Breast epithelium (tissue), 4 donors: ENCODE measurements at places on chromosomes 7 and 10. TPM values are rescaled to one million over a fixed set of nuclear protein-coding genes. Genes with fewer than 3 reads are reported as not detected.

The IGFBP1 gene
- total RNA-seq = 0.98 TPM

GRCh38 chr7:137484326-137484725 lies 140.8 kb upstream of the PTN start:
- no peaks in the 10 kb centered on the region for H3K27me3 ChIP-seq
- no peak overlapping the region for H3K27ac ChIP-seq
- H3K36me3 ChIP-seq = no peaks in the 10 kb centered on the region
- H3K4me1 ChIP-seq = no peaks in the 10 kb centered on the region
- no peak overlapping the region for H3K4me3 ChIP-seq
- no peak for DNase-seq

DNA sequence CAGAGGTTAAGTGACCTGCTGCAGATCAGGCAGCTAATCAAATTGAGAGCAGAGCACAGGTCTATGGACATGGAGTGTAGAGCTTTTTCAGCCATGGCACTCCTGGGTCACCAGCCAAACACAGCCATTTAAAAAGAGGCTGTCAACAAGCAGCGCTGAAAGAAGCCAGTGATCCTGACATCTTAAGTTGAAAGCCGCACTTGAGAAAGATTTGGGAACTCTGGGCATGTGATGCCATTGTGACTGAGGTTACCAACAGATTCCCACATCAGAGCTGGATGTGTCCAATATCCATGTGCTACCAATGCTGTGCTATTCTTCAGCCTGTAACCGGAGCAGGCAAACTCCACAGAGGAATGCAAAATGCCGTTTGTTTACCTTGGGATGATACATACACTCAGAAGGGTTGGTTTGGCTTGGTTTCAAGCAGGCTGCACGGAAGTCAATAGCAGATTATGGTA lies 56.2 kb upstream of the ABLIM1 start:
- peak overlapping the region; percentile 76 for H3K27ac ChIP-seq
- no peak overlapping the region for H3K4me3 ChIP-seq
- no peaks in the 10 kb centered on the region for H3K36me3 ChIP-seq
- DNase-seq = no peak
- no peaks in the 10 kb centered on the region for H3K27me3 ChIP-seq

The WNT8B gene
- not detected for total RNA-seq

- no peaks in the 10 kb centered on the region for H3K4me1 ChIP-seq
- no peak overlapping the region for H3K4me3 ChIP-seq
- no peaks in the 10 kb centered on the region for H3K27me3 ChIP-seq
- no peak for DNase-seq
- no peaks in the 10 kb centered on the region for H3K36me3 ChIP-seq
Observed at GRCh38 chr10:61099756-61100155, 155.8 kb upstream of the RHOBTB1 start.

DNA sequence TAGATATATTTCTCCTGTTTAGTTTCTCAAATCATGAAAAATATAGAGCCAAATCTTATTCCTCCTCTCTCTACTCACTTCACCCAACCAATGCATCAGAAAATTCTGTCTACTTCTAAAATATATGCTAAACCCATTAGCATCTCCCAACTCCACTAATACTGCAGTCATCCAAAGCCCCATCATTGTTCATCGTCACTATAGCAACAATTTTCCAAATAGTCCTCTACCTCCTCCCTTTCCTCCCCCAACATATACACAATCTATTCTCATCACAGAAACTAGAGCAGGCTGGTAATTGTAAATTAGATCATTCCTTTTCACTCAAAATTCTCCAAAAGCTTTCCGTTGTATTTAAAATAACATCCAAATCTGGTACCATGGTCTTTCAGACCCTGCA lies 38.4 kb upstream of the C10orf120 start:
- no peak overlapping the region for H3K4me3 ChIP-seq
- no peak overlapping the region for H3K27ac ChIP-seq
- DNase-seq = no peak
- H3K27me3 ChIP-seq = no peaks in the 10 kb centered on the region

GRCh38 chr7:70738151-70738885 lies 393.6 kb upstream of the GALNT17 start:
- peak; percentile 74 for DNase-seq
- peak overlapping the region; percentile 37 for H3K27ac ChIP-seq
- H3K27me3 ChIP-seq = no peaks in the 10 kb centered on the region
- peak overlapping the region; percentile 30 for H3K4me3 ChIP-seq
- H3K4me1 ChIP-seq = peaks cover 5% of the 10 kb centered on the region

DNA sequence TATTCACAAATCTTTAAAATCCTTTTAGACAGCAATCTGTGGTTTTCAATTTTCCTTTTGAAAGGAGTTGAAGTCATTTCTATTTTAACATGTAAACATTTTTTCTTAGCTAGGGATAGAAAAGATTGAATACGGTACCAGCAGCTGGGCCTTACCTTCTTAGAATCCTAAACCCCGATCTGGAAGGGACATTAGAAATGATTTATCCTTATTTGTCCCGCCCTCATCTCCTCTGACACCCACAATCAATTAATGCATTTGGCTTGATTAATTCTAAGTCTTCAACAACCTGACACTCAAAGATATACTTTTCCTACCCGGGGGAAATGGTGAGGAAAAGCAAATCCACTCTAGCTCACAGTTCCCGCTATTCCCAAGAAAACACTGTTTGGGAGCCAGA lies 100.4 kb downstream of the SORCS1 start:
- H3K36me3 ChIP-seq = no peaks in the 10 kb centered on the region
- H3K4me3 ChIP-seq = no peak overlapping the region
- no peak overlapping the region for H3K27ac ChIP-seq
- H3K27me3 ChIP-seq = no peaks in the 10 kb centered on the region

- no peaks in the 10 kb centered on the region for H3K4me1 ChIP-seq
- H3K4me3 ChIP-seq = no peak overlapping the region
- peaks cover 5% of the 10 kb centered on the region for H3K27me3 ChIP-seq
Observed at GRCh38 chr7:68511281-68511680, 1087.0 kb upstream of the AUTS2 start.

DNA sequence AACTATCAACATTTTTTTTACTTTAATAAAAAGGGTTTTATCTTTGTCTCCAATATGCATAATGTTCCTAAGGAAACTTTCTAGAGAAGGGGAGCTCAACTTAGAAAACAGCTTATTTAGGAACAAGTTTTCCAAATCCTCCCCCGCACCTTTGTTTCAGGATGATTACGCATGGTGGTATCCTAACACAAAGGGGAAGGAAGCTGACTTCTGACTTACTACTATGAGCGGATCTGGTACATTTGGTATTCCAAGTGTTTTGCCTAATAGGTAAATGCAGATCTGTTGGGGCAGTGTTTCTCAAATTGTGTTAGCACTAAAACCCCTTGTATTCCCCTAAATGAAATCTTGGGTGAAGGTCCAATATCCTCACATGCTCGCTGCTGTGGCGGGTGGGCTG lies 229.3 kb upstream of the KLF14 start:
- no peaks in the 10 kb centered on the region for H3K4me1 ChIP-seq
- no peaks in the 10 kb centered on the region for H3K27me3 ChIP-seq
- H3K4me3 ChIP-seq = no peak overlapping the region
- DNase-seq = no peak

- DNase-seq = no peak
- H3K36me3 ChIP-seq = no peaks in the 10 kb centered on the region
- no peaks in the 10 kb centered on the region for H3K4me1 ChIP-seq
- no peak overlapping the region for H3K4me3 ChIP-seq
Observed at GRCh38 chr10:60466267-60467201, 76.9 kb upstream of the ANK3 start.

GRCh38 chr7:1917221-1918062 lies 247.4 kb downstream of the ELFN1 start:
- H3K36me3 ChIP-seq = no peaks in the 10 kb centered on the region
- no peaks in the 10 kb centered on the region for H3K4me1 ChIP-seq
- no peaks in the 10 kb centered on the region for H3K27me3 ChIP-seq
- H3K27ac ChIP-seq = no peak overlapping the region

- peak overlapping the region; percentile 96 for H3K27ac ChIP-seq
- H3K4me3 ChIP-seq = peak overlapping the region; percentile 12
- H3K4me1 ChIP-seq = no peaks in the 10 kb centered on the region
- no peaks in the 10 kb centered on the region for H3K36me3 ChIP-seq
- DNase-seq = peak; percentile 93
Observed at GRCh38 chr7:95608359-95609173, 12.2 kb upstream of the PDK4 start.

The VSTM4 gene
- total RNA-seq = 8.5 TPM

- H3K4me3 ChIP-seq = no peak overlapping the region
- H3K27me3 ChIP-seq = no peaks in the 10 kb centered on the region
- no peaks in the 10 kb centered on the region for H3K36me3 ChIP-seq
- H3K27ac ChIP-seq = no peak overlapping the region
Observed at GRCh38 chr10:66472156-66472555, 453.7 kb upstream of the LRRTM3 start.

DNA sequence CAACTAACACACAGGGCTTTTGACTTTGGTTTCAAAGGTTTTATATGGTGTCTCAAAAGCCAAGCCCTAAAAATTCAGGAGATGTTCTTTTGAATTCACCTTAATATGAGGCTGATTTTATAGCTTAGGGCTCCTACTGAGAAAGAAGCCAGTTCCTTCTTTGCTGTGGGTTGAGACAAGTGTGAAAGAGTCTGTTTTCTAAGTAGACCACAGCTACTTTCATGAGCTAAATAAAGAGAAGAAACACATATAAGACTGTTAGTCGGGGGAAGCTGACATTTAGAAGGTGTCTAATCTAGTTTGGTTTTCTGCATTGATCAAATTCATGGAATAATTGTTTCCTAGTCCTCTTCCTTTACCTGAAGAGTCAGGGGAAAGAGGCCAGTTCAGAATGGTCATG lies 332.1 kb upstream of the CELF2 start:
- no peaks in the 10 kb centered on the region for H3K4me1 ChIP-seq
- no peak for DNase-seq
- H3K27me3 ChIP-seq = no peaks in the 10 kb centered on the region
- H3K27ac ChIP-seq = no peak overlapping the region
- no peaks in the 10 kb centered on the region for H3K36me3 ChIP-seq

GRCh38 chr7:128872394-128872824 lies 9.8 kb downstream of the ATP6V1F start:
- DNase-seq = no peak
- no peak overlapping the region for H3K27ac ChIP-seq
- no peaks in the 10 kb centered on the region for H3K36me3 ChIP-seq
- H3K4me1 ChIP-seq = no peaks in the 10 kb centered on the region

GRCh38 chr7:111855842-111856227 lies 293.5 kb upstream of the IMMP2L start:
- H3K27ac ChIP-seq = no peak overlapping the region
- H3K4me3 ChIP-seq = no peak overlapping the region
- H3K36me3 ChIP-seq = no peaks in the 10 kb centered on the region
- no peak for DNase-seq

DNA sequence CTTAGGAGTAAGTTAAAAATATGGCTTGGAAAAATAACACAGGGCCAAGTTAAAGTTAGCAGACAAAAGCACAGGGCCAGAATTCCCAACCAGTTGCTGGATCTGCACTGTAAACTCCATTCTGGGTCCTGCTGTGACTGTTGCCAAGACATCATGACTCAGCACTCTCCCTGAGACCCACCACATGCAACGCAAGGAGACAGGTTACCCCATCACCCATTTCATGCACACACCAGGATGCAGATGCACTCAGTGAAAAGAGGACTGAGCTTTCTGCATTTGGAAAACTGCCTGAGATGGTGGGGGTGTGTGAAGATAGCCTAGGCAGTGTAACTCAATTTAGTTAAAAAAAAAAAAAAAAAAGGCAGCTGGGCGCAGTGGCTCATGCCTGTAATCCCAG lies 97.6 kb upstream of the ZNF438 start:
- DNase-seq = no peak
- H3K27me3 ChIP-seq = no peaks in the 10 kb centered on the region
- H3K36me3 ChIP-seq = no peaks in the 10 kb centered on the region
- H3K4me1 ChIP-seq = no peaks in the 10 kb centered on the region

DNA sequence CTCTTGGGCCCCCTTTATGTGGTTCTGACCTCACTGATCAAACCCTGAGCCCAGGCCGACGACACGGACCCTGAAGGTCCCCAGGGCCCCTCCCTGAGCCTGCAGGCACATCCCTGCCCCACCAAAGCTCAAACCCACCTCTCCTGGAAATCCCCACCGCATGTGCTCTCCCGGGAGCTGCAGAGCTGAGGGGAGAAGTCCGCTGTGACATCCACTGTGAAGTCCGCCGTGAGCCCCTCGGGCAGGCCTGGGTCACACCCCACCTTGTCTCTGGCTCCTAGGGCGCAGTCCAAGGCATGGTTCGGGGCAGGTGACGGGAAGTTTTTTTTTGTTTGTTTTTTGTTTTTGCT lies 100.2 kb downstream of the MICALL2 start:
- no peaks in the 10 kb centered on the region for H3K4me1 ChIP-seq
- no peak for DNase-seq

- H3K27me3 ChIP-seq = no peaks in the 10 kb centered on the region
- DNase-seq = no peak
- no peak overlapping the region for H3K4me3 ChIP-seq
- H3K27ac ChIP-seq = no peak overlapping the region
Observed at GRCh38 chr10:88233870-88234269, 349.2 kb downstream of the RNLS start.

DNA sequence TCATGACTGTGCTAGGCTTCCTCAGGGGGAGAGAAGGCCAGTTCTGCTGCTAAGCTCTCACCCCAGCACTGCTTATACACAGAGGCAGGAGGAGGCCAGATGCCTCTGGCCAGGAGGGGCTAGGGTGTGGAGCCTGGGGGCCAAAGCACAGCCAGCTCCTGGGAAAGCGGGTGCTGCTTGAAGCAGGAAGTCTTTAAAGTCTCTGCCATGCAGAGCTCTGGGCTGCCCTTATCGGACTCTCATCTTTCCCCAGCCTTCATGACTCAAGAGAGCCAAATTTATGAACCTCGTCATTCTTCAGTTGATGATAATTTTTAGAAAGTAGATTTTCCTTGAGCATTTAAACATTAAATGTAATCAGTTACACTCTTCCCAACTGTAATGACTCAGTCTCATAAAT lies 11.2 kb upstream of the TSPAN14 start:
- no peaks in the 10 kb centered on the region for H3K36me3 ChIP-seq
- H3K27me3 ChIP-seq = no peaks in the 10 kb centered on the region
- no peak for DNase-seq
- no peaks in the 10 kb centered on the region for H3K4me1 ChIP-seq
- no peak overlapping the region for H3K4me3 ChIP-seq

The GIMAP8 gene
- 7.2 TPM for total RNA-seq

The CLDN3 gene
- not detected for total RNA-seq

The CLRN3 gene
- not detected for total RNA-seq

The CTAGE6 gene
- total RNA-seq = 2.3 TPM

DNA sequence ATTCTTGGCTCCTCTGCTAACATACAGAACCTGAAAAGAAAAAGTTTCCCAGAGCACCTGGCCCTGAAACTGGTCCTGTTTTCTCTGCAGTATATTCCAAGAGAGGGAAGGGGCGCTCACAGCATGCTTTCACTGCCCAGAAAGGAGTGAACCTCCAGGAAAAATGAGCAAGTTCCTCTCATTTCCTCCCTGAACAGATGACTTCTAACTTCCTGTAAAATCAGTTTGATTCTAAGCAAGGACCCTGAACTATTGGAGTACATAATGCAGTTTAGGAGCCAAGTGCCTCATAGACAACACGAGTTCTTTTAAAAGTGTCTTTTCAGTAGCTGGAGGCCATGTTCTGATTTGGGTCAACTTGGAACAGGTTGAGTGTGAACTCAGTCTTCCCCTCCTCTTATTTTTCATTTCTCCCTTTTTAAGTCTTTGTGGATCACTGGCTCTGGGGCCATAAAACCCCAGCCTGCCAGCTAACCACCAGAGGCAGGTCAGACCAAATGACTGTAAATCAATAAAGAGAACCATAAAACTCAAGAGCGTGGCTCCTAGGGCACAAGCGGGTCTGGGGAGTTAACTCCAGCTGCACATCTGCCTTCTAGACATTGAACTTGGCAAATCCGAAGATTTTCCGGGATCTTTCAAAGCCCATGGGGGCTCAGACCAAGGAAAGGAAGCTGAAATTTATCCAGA lies 5.9 kb upstream of the LRRC18 start:
- no peak for DNase-seq
- H3K27ac ChIP-seq = no peak overlapping the region
- no peaks in the 10 kb centered on the region for H3K4me1 ChIP-seq
- H3K27me3 ChIP-seq = no peaks in the 10 kb centered on the region
- no peaks in the 10 kb centered on the region for H3K36me3 ChIP-seq
